ENCODE measurements at places on chromosomes 5 and 9. TPM values are rescaled to one million over a fixed set of nuclear protein-coding genes. Genes with fewer than 3 reads are reported as not detected.

The SPINK13 gene
- total RNA-seq, result not detected

The ADRA1B gene
- total RNA-seq, result 0.49 TPM

The TTLL11 gene
- 10.2 TPM for total RNA-seq

The PCDH12 gene
- total RNA-seq, result 0.24 TPM

The ORM1 gene
- total RNA-seq, result not detected

The PCDHA1 gene
- total RNA-seq, result under 0.01 TPM

The CDC20B gene
- under 0.01 TPM for total RNA-seq

The PCDHGA5 gene
- total RNA-seq, result 3.2 TPM

Data from hair follicle dermal papilla cell (primary cell).